ENCODE measurements at places on chromosomes 5 and 9.

DNA sequence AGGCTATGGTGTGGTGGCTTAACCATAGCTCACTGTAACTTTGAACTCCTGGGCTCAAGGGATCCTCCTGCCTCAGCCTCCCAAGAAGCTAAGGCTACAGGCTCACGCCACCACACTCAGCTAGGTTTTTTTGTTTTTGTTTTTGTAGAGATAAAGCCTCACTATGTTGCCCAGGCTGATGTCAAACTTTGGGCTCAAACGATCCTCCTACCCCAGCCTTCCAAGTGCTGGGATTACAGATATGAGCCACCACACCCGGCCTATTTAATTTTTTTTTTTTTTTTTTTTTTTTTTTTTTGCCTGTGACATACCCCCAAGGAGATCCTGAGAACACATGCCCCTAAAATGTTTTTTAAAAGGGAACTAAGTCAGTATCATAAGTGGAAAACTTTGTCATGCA, 10.4 kb downstream of the FUBP3 start:
- DNase-seq: no peak

GRCh38 chr5:80223561-80223960, 32.3 kb downstream of the SERINC5 start:
- DNase-seq: no peak

GRCh38 chr5:55411876-55412275, 104.1 kb downstream of the MTREX start:
- no peak for DNase-seq

DNA sequence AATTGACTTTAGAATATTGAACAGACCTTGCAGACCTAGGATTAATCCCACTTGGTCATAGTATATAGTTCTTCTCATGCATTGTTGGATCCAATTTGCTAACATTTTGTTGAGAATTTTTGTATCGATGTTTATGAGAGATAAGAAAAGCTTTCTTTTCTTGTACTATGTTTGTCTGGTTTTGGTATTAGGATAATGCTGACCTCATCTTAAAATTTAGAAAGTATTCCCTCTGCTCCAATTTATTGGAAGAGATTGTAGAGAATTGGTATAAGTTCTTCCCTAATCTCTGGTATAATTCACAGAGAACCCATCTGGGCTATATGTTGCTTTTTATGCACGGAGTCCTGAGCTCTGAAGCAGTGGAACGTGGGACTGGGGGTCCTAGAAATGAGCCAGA, 67.7 kb downstream of the ADAMTS16 start:
- DNase-seq: no peak

DNA sequence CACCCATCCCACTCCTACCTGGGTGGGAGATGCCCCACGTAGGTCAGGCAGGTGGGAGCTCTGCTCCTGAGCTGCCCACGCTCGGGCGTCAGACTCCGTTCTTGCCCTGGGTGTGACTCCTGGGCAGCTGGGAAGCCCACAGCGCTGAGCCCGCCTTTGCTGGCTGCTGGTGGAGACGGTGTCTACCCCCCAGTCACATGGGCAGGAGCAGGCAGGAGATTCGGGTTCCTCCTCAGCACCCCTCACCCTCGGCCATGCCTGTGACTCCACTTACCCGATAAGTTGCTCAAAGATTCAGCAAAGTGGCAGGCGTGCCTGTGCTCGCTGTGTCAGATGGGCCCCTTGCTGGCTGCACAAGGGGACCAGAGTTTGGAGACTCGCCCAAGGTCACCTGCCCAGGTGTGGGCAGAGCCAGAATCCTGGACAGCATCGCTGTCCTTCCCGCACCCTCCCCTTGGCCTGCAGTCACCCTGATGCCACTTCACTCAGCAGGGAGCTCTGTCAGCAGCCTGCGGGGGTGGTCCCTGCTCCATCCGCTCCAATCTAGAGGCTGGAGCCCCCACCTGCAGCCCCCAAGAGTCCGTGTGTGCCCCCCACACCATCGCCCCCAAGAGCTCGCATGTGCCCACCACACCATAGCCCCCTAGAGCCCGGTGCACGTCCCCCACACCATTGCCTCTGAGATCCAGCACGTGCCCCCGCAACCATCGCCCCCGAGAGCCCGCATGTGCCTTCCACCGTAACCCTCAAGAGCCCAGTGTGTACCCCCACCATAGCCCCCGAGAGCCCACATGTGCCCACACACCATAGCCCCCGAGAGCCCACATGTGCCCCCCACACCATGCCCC, 4.2 kb downstream of the LCN1 start:
- no peak for DNase-seq

- DNase-seq: no peak
These were observed 39.8 kb downstream of the POLK start for GRCh38 chr5:75551471-75551870.

DNA sequence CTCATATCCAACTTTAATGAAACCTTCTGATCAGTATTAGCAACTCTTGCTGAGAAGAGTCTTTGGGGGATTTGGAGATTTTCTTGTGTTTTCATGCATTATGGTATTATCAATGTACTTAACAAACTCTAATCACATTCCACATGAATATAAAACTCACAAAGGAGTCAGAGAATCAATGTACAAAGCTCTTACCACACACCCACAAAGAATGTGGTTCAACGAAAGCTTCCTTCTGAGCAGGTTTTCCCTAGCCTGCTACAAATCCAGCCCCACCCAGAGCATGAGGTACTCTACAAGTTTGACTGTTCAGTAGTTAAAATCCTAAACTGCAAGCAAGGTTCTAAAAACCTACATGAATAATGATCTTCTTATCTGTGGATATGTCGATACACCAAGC, 210.1 kb downstream of the TARS1 start:
- no peak for DNase-seq
